Right atrium auricular region (tissue), 2 donors: ENCODE measurements at places on chromosomes 4 and X.

GRCh38 chrX:112941209-112941837 lies 100.7 kb upstream of the AMOT start:
- H3K36me3 ChIP-seq: no peaks in the 10 kb centered on the region
- H3K27ac ChIP-seq: no peak overlapping the region
- DNase-seq: no peak

GRCh38 chr4:153013202-153013977 lies 77.3 kb downstream of the FHDC1 start:
- H3K4me3 ChIP-seq: no peak overlapping the region
- H3K36me3 ChIP-seq: no peaks in the 10 kb centered on the region
- H3K4me1 ChIP-seq: no peaks in the 10 kb centered on the region
- H3K27ac ChIP-seq: no peak overlapping the region
- no peak for DNase-seq

DNA sequence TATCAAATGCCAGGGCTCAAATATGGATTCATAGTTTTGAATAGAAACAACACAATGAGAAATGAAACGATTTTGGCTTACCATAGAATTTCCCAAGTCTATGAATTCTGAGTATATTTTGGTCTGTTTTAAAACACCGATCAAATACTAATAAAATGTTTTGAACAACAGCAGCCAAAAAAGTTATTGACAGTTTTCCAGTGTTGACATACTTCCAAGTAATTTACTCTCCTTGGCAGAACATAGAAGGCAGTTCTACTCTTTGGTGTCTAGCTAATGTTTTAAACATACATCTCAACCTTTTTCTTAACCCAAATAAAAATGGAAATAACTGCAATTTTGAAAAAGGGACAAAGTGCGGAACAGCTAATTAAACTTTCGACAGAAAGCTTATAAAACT lies 1419.8 kb downstream of the ADGRL3 start:
- DNase-seq: no peak
- no peaks in the 10 kb centered on the region for H3K4me1 ChIP-seq
- H3K36me3 ChIP-seq: no peaks in the 10 kb centered on the region
- H3K4me3 ChIP-seq: no peak overlapping the region
- H3K27me3 ChIP-seq: no peaks in the 10 kb centered on the region

DNA sequence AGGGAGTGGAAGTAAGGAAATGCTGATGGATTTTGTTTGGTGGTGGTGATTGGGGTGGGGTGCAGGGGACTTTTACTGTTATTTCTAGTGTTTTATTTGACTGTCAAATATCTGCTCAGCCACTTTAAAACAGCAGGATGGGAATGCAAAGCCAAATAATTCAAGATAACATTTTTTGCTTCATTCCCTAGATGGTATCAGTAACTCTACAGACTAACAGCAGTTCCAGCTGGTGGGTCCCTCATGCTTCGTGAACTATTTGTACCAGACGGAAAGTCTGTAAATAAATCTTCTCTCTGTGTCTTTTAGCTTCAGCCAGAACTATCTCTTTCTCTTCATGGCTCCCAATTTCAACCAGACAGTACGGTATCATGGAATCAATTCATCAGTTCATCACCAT lies 27.5 kb downstream of the GPR143 start:
- no peak overlapping the region for H3K4me3 ChIP-seq
- H3K27ac ChIP-seq: no peak overlapping the region
- H3K27me3 ChIP-seq: no peaks in the 10 kb centered on the region
- H3K36me3 ChIP-seq: no peaks in the 10 kb centered on the region
- DNase-seq: no peak

DNA sequence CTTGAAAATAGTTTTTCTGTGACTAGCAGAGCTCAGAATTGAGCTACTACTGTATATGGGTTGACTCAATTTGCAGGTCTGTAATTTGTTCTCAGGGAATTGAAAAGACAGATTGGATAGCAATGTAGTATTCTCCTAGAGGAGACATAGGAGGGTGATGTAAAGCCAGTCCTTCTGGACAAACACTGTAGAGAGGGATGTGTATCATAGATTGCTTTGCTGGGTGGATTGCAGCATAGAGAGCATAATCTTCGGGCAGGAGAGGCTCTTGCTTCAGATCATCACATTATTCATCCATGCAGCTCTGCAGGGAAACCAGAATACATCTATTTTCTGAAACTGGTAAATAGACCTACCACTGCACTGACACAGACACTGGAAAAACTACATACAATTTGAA lies 1110.5 kb downstream of the RAPGEF2 start:
- H3K36me3 ChIP-seq: no peaks in the 10 kb centered on the region
- no peaks in the 10 kb centered on the region for H3K4me1 ChIP-seq
- no peaks in the 10 kb centered on the region for H3K27me3 ChIP-seq
- H3K4me3 ChIP-seq: no peak overlapping the region

DNA sequence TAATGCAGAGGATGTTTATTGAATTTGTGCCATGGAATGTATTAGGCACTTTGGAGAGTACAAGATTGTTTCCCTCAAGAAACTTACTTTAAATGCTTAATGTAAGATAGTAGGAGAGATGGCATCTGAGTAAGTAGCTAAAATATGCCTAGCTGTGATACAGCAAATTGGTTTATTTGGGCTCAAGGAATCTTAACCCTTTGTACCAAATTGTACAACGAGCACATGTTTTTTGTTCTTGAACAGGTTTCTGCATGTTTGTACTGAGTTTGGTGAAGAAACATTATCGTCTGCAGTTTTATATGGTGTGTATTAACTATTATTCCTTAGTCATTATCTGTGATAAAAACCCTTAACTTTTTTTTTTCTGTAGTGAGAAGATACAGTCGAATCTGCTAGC lies 48.6 kb downstream of the CDS1 start:
- no peaks in the 10 kb centered on the region for H3K4me1 ChIP-seq
- no peak for DNase-seq
- H3K27ac ChIP-seq: no peak overlapping the region
- H3K36me3 ChIP-seq: no peaks in the 10 kb centered on the region
- no peaks in the 10 kb centered on the region for H3K27me3 ChIP-seq
- H3K4me3 ChIP-seq: no peak overlapping the region

GRCh38 chr4:89347363-89348025 lies 39.9 kb upstream of the GPRIN3 start:
- H3K27me3 ChIP-seq: no peaks in the 10 kb centered on the region
- no peak overlapping the region for H3K4me3 ChIP-seq
- H3K27ac ChIP-seq: no peak overlapping the region
- no peaks in the 10 kb centered on the region for H3K4me1 ChIP-seq
- no peaks in the 10 kb centered on the region for H3K36me3 ChIP-seq
- DNase-seq: no peak

DNA sequence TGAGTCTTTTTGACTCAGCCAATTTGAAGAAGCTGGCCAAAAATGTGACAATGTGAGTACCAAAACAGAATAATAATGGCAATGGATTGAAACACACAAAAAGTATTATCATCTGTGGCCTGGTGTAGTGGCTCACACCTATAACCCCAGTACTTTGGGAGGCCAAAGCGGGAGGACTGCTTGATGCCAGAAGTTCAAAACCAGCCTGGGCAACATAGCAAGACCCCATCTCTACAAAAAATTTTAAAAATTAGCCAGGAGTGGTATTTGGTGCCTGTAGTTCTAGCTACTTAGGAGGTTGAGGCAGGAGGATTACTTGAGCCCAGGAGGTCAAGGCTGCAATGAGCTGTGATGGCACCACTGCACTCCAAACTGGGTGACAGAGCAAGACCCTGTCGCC lies 41.5 kb downstream of the PLK4 start:
- H3K4me1 ChIP-seq: no peaks in the 10 kb centered on the region
- H3K36me3 ChIP-seq: peaks cover 15% of the 10 kb centered on the region
- no peak overlapping the region for H3K4me3 ChIP-seq
- no peaks in the 10 kb centered on the region for H3K27me3 ChIP-seq

GRCh38 chrX:45447331-45447730 lies 246.7 kb upstream of the DIPK2B start:
- H3K27ac ChIP-seq: no peak overlapping the region
- no peaks in the 10 kb centered on the region for H3K36me3 ChIP-seq
- H3K27me3 ChIP-seq: no peaks in the 10 kb centered on the region
- DNase-seq: no peak
- H3K4me1 ChIP-seq: no peaks in the 10 kb centered on the region

DNA sequence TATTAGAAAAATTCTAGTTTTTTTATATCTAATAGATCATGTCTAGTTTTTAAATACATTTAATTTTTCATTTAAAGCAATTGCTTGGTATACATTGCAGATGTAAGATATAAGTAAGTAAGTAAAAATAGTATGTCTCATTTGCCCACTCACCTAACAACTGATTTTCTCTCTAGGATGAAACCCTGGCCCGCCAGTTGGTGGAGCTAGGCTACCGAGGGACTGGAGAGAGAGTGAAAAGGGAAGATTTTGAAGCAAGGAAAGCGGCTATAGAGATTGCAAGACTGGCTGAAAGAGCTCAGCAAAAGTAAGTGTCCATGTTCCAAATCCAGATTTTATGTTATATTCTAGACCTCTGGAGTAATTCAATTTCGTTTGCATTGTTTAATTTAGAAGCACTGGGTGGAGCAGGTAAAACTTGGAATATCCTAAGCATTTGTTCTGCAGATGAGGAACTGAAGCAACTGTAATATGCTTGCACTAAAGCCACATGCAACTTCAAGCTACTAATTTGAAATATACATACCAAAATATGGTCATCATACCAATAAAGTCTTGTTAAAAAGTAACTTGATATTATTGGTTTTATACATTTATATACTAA lies 27.1 kb downstream of the CFAP299 start:
- no peak overlapping the region for H3K27ac ChIP-seq
- no peaks in the 10 kb centered on the region for H3K4me1 ChIP-seq
- no peak for DNase-seq
- no peaks in the 10 kb centered on the region for H3K27me3 ChIP-seq
- H3K4me3 ChIP-seq: no peak overlapping the region
- no peaks in the 10 kb centered on the region for H3K36me3 ChIP-seq

- no peaks in the 10 kb centered on the region for H3K27me3 ChIP-seq
- no peaks in the 10 kb centered on the region for H3K36me3 ChIP-seq
- no peak overlapping the region for H3K4me3 ChIP-seq
- peaks cover 23% of the 10 kb centered on the region for H3K4me1 ChIP-seq
- no peak overlapping the region for H3K27ac ChIP-seq
Measured at GRCh38 chr4:138869631-138870030, 145.9 kb upstream of the NOCT start.

GRCh38 chr4:95949136-95949765 lies 109.4 kb downstream of the PDHA2 start:
- H3K4me1 ChIP-seq: no peaks in the 10 kb centered on the region
- no peaks in the 10 kb centered on the region for H3K36me3 ChIP-seq
- H3K27ac ChIP-seq: no peak overlapping the region
- H3K27me3 ChIP-seq: no peaks in the 10 kb centered on the region

DNA sequence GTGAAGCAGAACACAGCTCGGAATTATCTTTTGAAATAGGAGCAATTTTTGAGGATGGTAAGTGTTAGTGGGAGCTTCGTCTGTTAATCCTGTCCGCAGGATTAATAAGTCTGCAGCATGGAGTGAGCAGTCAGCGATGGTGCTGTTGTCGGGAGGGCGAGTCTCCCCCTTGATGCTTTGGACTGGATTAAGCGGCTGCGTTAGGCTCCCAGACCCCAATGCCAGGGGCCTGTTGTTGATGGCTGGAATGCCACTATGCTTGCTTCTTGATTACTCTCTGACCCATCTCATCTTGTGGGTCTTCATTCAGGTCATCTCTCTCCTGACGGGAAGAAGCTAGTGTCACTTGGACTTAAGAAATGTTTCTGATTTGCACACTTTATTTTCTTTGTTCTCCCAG lies 332.6 kb downstream of the ARHGAP10 start:
- no peak overlapping the region for H3K4me3 ChIP-seq
- H3K36me3 ChIP-seq: peaks cover 9% of the 10 kb centered on the region
- H3K27me3 ChIP-seq: no peaks in the 10 kb centered on the region
- no peak for DNase-seq
- no peak overlapping the region for H3K27ac ChIP-seq

DNA sequence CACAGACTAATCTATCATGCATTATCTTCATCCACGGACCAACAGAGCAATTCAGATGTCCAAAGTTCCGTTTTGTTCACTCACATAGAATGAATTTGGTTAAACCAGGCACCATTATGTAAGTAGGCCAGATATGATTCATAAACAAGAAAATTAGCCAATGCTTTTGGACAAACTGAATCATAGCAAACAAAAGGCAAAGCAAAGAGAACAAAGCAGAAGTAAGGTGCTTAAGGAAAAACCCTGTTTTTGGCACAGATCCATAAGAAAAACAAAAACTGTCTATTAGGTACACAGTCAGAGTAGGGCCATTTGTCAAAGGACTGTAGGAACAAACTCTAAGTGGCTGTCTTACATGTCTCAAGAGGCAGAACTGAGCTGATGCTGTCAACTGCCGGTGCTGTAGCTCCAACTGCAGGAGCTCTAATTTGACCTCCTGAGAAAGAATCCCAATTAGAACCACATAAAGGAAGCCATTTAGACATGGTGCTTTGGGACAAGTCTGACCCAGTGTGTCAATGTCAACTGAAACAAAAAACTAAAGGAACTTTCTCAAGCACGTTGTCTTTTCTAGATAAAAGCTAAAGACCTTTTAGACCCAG lies 146.7 kb downstream of the COL25A1 start:
- no peak overlapping the region for H3K4me3 ChIP-seq
- H3K27ac ChIP-seq: no peak overlapping the region
- H3K27me3 ChIP-seq: no peaks in the 10 kb centered on the region

DNA sequence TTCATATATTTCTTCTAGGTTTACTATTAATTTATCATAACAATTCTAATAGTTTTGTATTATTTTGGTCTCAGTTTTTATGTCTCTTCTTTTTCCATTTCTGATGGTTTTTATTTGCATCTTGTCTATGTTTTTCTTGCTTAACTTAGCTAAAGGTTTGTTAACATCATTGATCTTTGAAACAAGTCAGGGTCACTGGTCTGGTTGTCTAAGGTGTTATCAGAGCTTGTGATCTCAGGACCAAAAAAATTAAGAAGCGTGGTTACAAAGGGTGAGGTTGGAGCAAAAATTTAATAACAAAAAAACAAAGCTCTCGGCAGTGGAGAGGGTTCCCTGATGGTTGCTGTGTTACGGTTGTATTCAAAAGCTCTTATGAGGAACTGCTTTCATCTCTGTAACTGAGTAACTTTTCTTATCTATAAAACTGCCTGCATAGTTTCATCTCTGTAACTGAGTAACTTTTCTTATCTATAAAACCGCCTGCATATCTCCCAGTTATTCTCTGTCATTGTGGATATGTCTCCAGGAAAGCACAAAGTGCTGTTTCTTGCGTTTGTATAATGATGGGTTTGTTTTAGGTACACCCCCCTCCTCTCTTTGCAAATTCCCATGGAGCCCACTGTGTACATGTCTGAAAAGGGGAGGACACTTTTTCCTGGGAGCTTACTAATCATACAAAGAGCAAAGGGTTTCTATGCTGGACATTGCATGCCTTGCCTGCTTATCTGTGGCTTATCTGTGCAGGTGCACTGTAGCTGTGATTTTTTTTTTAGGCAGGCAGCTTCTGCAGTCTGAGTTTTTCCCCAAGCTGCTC lies 62.4 kb upstream of the UGT2B15 start:
- no peaks in the 10 kb centered on the region for H3K27me3 ChIP-seq
- no peak for DNase-seq
- no peaks in the 10 kb centered on the region for H3K4me1 ChIP-seq
- H3K36me3 ChIP-seq: no peaks in the 10 kb centered on the region
- no peak overlapping the region for H3K4me3 ChIP-seq
- no peak overlapping the region for H3K27ac ChIP-seq

GRCh38 chr4:73527196-73527595 lies 45.7 kb downstream of the AFM start:
- H3K36me3 ChIP-seq: no peaks in the 10 kb centered on the region
- no peak overlapping the region for H3K4me3 ChIP-seq
- no peaks in the 10 kb centered on the region for H3K4me1 ChIP-seq
- H3K27me3 ChIP-seq: no peaks in the 10 kb centered on the region
